ENCODE measurements at places on chromosomes 4 and X.

GRCh38 chr4:183253451-183253850, 66.6 kb downstream of the CLDN22 start:
- DNase-seq = no peak

DNA sequence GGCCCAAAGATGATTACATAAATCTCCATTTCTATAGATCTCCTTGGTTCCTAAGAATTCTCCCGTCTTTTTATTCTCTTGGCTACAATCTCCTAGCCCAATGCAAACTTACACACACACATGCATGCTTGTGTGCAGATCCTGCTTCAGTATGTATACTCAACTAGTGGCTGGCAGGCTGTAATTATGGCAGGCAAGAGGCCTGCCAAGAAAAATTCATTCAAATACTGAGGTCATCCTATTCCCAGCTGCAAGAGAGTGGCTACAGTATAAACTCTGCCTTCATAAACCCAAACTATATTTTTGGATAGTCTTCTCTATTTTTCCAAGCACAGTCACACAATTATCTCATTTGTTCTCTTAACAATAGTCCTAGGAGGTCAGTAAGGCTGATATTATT, 95.2 kb downstream of the SHROOM4 start:
- no peak for DNase-seq

DNA sequence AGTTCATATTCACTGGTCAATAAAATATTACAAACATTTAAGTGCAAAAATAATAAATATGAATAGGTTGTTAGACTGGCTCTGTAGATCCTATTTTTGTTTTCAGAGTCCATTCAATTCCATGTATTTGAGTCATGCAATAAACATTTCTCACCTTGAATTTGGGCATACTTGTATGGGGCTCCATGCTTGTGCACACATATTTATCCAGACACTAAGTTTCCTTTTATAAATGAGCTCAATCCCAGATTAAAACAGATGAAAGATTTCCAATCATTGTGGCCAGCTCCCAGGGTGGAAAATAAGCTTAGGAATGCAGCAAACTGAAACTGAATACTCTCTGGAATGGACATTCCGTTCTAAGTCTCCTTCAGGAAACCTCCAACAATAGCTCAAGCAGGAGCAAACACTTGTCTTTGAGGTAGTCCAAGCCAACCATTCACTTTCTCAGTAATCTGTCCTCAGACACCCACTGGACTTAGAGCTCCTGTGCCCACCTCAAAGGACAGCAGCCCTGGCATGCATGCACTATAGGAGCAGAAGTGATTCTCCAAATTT, 16.4 kb downstream of the DMD start:
- DNase-seq = no peak

DNA sequence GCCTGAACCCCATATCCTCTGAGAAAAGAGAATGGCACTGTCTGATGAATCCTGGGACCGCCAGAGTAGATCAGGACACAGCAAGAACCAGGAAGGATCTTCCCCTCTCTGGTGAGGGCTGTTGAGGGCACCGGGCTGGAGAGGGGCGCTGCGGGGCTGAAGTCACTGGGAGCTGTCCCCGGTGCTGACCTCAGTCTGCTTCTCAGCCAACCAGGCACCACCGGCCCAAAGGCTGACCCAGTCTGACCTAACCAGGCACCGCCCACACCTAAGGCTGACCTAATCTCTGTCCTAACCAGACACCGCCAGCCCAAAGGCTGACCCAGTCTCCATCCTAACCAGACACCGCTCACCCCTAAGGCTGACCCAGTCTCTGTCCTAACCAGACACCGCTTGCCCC, 82.8 kb downstream of the CPZ start:
- no peak for DNase-seq

GRCh38 chr4:71518283-71518989, 179.6 kb downstream of the SLC4A4 start:
- DNase-seq = no peak

DNA sequence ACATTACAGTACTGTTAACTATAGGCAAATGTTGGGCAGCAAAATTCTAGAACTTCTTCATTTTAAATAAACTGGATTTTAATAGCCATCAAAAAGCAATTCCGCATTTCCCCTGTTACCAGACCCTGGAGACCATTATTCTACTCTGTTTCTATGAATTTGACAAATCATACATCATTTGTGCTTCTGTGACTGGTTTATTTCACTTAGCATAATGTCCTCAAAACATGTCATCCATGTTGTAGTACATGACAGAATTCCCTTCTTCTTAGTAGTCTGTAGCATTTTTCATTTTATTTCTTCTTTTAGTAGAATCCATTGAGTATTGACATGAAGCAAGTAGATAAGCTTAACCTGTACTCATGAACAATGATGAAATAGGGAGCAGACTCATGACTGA, 59.4 kb upstream of the PPP4R3C start:
- DNase-seq = no peak

DNA sequence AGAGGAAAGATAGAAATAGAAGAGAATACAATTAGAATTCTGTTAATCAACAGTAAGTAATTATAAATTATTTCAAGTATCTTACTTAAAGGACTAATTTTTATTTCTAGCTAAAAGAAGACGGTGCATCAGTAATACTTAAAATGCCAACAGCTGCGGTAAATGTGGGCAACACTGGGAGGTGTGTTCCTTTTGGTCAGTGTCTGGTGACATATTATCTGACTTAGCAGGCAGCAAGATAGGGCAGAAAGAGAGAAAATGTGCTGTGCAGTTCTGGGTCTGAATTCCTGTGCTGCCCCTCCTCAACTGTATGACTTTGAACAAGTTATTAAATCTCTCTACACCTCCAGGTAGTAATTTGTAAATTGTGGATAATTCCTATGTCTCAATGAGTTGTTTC, 120.6 kb downstream of the ZNF827 start:
- DNase-seq = no peak

- no peak for DNase-seq
Observed at GRCh38 chr4:99536271-99536670, 25.4 kb downstream of the C4orf17 start.

DNA sequence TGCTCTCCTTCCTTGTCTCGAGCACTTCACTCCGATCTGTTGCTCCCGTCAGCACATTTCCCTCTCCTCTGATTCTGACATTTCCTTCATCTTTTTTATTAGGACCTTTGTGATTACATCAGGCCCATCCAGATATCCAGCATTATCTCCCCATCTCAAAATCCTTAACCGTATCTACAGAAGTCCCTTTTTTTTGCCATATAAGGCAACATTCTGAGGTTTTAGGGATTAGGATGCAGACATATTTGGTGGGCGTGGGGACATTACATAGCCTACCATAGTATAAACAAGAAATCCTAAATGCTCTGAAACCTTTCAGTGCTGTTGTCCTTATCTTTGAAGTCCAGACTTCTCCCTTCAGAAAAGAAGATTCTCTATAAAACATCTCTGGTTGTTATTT, 505.0 kb upstream of the PITX2 start:
- no peak for DNase-seq

Data from activated effector memory CD4-positive, alpha-beta T cell treated with anti-CD3 and anti-CD28 coated beads, Interleukin-2, amount 50 U/mL, for 16 hours (primary cell).